Neural crest cell (in vitro differentiated cells): ENCODE measurements at places on chromosomes 13 and 19. TPM values are rescaled to one million over a fixed set of nuclear protein-coding genes. Genes with fewer than 3 reads are reported as not detected.

DNA sequence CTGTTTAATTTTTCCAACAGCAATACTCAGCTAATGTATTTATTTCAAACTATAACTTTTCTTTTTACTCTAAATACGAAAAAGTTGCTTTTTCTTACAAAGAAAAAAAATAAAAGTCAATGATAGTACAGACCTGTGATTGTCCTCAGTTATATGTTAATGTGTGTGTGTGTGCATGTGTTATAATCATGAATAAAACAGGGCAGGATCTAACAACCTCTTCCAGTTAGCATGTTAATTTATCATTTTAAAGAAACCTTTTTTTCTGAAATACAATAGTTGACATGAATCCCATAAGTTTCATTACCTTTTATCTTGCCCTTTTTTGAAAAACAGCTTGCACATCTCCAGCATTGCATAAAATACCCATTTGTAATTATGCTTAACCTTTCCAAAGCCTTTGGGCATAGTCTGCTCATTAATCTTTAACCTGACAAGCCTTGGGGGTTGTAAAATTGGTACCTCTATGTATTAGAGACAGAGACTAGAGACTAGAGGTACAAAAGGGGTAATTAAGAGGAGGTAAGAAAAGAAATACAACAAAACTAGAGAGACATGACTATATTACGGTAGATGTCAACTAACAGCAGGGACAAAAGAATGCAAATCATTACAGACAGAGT lies 828.1 kb downstream of the OLFM4 start:
- no peak overlapping the region for H3K4me3 ChIP-seq
- H3K27ac ChIP-seq = no peak overlapping the region
- no peak for DNase-seq
- no peaks in the 10 kb centered on the region for H3K27me3 ChIP-seq

GRCh38 chr13:33015791-33016323 lies 366 bp upstream of the KL start:
- H3K4me1 ChIP-seq = peaks cover 11% of the 10 kb centered on the region
- peak overlapping the region; percentile 85 for H3K4me3 ChIP-seq
- peaks cover 9% of the 10 kb centered on the region for H3K36me3 ChIP-seq

GRCh38 chr13:48828962-48829411 lies 146.7 kb upstream of the FNDC3A start:
- DNase-seq = no peak
- H3K4me1 ChIP-seq = no peaks in the 10 kb centered on the region
- H3K36me3 ChIP-seq = no peaks in the 10 kb centered on the region
- H3K27me3 ChIP-seq = no peaks in the 10 kb centered on the region
- H3K4me3 ChIP-seq = no peak overlapping the region
- no peak overlapping the region for H3K27ac ChIP-seq

- H3K27ac ChIP-seq = no peak overlapping the region
- no peak overlapping the region for H3K4me3 ChIP-seq
- H3K4me1 ChIP-seq = no peaks in the 10 kb centered on the region
Measured at GRCh38 chr13:92989301-92989700, 237.3 kb upstream of the GPC6 start.

GRCh38 chr13:41179593-41180250 lies 14.6 kb downstream of the KBTBD7 start:
- no peak for DNase-seq
- H3K36me3 ChIP-seq = peaks cover 4% of the 10 kb centered on the region
- H3K27me3 ChIP-seq = no peaks in the 10 kb centered on the region

GRCh38 chr19:41434450-41434849 lies 5.3 kb downstream of the DMAC2 start:
- H3K27ac ChIP-seq = no peak overlapping the region
- peaks cover 8% of the 10 kb centered on the region for H3K4me1 ChIP-seq
- peak overlapping the region; percentile 2 for H3K4me3 ChIP-seq
- no peak for DNase-seq
- no peaks in the 10 kb centered on the region for H3K27me3 ChIP-seq

DNA sequence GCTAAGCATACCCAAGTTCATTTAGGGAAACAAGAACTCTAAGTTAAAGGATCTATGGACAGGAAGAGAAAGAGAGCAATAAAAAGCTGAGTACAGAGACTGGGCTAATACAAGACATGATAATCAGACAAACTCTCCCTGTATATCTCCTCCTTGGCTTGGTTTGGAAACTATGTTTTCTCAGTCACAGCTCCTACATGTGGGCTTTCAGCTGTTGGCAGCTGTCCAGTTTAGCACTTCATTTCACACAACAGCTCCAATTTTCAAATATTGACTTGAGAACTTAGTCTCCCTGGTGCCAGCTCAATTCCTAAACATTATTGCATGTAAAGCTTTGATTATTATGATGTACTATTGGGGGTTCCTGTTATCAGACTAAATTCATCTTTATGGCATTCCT lies 222.8 kb upstream of the OBI1 start:
- H3K4me3 ChIP-seq = no peak overlapping the region
- DNase-seq = no peak
- no peaks in the 10 kb centered on the region for H3K4me1 ChIP-seq
- no peaks in the 10 kb centered on the region for H3K27me3 ChIP-seq
- H3K27ac ChIP-seq = no peak overlapping the region
- no peaks in the 10 kb centered on the region for H3K36me3 ChIP-seq

DNA sequence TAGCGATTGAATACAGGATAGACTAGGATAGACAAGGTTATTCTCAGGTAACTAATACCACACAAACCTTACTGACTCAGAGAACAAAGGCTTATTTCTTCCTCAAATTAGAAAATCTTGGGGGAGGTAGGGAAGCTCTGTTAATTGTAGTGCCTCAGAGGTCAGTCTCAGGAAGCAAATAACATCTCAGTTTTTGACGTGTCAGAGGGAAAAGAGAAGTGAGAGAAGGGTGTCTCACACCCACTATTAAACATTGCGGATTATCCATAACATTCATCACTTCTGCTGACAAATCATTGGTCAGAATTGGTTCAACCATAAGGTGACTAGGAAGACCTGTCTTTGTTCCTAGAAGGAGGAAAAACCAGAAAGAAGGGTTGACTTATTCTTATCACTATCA lies 579.4 kb upstream of the MIR17HG start:
- DNase-seq = no peak
- H3K27me3 ChIP-seq = no peaks in the 10 kb centered on the region
- no peaks in the 10 kb centered on the region for H3K36me3 ChIP-seq
- H3K4me1 ChIP-seq = no peaks in the 10 kb centered on the region
- H3K27ac ChIP-seq = no peak overlapping the region
- no peak overlapping the region for H3K4me3 ChIP-seq

- no peak within 1 kb of the TSS for H3K27ac ChIP-seq
- H3K27me3 ChIP-seq = no peaks in the 10 kb centered on the region
- no peak for DNase-seq
- H3K36me3 ChIP-seq = no peaks in the 10 kb centered on the region
- no peak within 1 kb of the TSS for H3K4me3 ChIP-seq
Measured at GRCh38 chr19:41708481-41708880, at the start of gene CEACAM5. Gene CEACAM5 (plus strand): TSS chr19:41708626. CDS start chr19:41708732, 106 bp downstream.

DNA sequence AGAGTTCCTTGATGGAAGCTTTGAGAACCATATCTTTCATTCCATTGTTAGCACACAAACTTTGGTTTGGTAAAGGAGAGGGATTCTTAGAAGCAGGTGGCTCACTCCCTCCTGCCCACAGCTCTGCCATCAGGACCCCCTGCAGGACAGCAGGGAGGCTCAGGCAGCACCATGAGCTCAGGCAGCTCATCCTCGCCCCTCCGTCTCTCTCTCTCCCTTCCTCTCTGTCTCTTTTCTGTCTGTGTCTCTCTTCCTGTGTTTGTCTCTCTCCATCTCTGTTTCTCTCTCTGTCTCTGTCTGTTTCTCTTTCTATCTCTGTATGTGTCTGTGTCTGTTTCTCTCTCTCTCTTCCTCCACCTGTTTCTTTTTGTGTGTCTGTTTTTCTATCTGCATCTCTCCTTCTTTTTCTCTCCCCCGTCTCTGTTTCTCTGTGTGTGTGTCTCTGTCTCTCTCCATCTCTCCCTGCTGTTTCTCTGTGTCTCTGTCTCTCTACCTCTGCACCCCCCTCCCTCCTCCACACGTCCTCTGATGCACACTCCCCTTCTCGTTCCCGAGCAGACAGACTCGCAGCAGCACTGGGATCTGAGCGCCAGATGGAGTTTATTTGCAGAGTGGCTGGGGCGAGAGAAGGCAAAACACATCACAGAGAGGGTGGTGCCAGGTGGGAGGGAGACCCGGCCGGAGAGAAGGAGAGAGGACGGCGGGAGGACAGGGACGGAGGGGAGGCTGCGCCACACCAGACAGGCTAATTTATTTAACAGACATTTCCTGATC lies 8.7 kb downstream of the SBK2 start:
- H3K27ac ChIP-seq = no peak overlapping the region
- H3K27me3 ChIP-seq = peaks cover 7% of the 10 kb centered on the region
- DNase-seq = no peak
- H3K4me1 ChIP-seq = no peaks in the 10 kb centered on the region
- no peaks in the 10 kb centered on the region for H3K36me3 ChIP-seq
- H3K4me3 ChIP-seq = no peak overlapping the region

- no peak for DNase-seq
- no peak overlapping the region for H3K27ac ChIP-seq
- H3K36me3 ChIP-seq = no peaks in the 10 kb centered on the region
- H3K4me1 ChIP-seq = no peaks in the 10 kb centered on the region
- no peaks in the 10 kb centered on the region for H3K27me3 ChIP-seq
- H3K4me3 ChIP-seq = no peak overlapping the region
Measured at GRCh38 chr19:33156334-33156733, 24.4 kb downstream of the WDR88 start.

DNA sequence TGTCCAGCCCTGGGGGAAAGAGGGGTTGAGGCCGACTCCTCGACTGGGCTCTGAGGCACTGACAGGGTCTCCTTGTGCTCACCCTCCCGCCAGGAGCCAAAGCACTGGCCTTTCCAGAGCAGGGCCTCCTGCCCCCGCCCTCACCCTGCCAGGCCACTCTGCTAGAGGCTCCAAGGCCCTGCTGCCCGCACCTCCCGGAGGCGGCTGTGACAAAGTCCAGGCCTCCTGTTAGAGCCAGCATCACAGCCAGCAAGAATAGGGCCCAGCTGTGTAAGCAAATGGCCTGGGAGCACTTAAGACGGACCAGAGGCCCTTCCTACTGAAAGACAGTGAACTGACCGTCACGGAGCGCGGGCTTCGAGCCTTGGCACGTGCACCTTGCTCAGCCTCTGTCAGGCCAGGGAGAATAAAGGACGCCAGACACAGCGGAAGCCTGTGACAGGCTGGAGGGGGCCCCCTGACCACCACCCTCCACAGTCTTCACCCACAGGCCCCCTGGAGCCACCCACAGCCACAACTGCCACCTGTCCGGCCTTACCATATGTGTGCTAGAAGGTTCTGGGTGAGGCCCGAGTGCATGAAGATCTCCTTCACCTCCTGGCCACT lies 50.9 kb downstream of the EPS15L1 start:
- no peak for DNase-seq
- H3K36me3 ChIP-seq = peaks cover 9% of the 10 kb centered on the region
- H3K27ac ChIP-seq = no peak overlapping the region
- H3K4me3 ChIP-seq = no peak overlapping the region
- no peaks in the 10 kb centered on the region for H3K27me3 ChIP-seq

DNA sequence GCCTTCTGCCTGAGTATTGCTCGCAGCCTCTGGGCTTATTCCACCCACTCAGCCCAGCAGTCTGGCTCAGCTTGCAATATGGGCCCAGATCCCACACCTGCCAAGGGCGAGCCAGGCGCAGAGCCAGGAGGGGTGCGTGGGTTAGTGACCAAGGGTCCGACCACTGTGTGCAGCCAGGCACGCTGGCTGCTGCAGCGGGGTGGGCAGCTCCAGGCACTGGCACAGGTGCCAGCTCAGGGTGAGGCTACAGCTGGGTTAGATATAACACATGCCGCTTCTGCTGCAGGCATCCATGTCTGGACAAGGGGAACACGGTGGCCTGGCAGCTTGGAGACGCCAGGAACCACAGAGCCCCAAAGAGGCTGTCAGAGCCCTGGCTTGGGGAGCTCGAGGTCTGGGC lies 12.6 kb upstream of the URAD start:
- no peaks in the 10 kb centered on the region for H3K4me1 ChIP-seq
- DNase-seq = no peak
- H3K4me3 ChIP-seq = no peak overlapping the region
- H3K36me3 ChIP-seq = no peaks in the 10 kb centered on the region
- H3K27ac ChIP-seq = no peak overlapping the region

GRCh38 chr13:27425158-27425917 lies 919 bp downstream of the GTF3A start:
- peaks cover 24% of the 10 kb centered on the region for H3K4me1 ChIP-seq
- DNase-seq = no peak
- peak overlapping the region; percentile 81 for H3K27ac ChIP-seq
- H3K4me3 ChIP-seq = peak overlapping the region; percentile 85
- H3K27me3 ChIP-seq = peaks cover 3% of the 10 kb centered on the region

GRCh38 chr19:52670046-52670445 lies 31.9 kb upstream of the ZNF83 start:
- H3K4me3 ChIP-seq = no peak overlapping the region
- no peak for DNase-seq
- peaks cover 22% of the 10 kb centered on the region for H3K36me3 ChIP-seq
- no peaks in the 10 kb centered on the region for H3K27me3 ChIP-seq

GRCh38 chr13:23867027-23867491 lies 22.1 kb downstream of the MIPEP start:
- H3K27me3 ChIP-seq = no peaks in the 10 kb centered on the region
- H3K27ac ChIP-seq = no peak overlapping the region
- H3K36me3 ChIP-seq = peaks cover 2% of the 10 kb centered on the region
- H3K4me3 ChIP-seq = no peak overlapping the region

- no peaks in the 10 kb centered on the region for H3K27me3 ChIP-seq
- H3K4me1 ChIP-seq = no peaks in the 10 kb centered on the region
- no peak overlapping the region for H3K4me3 ChIP-seq
- no peak for DNase-seq
Measured at GRCh38 chr13:75675421-75675820, 39.3 kb downstream of the LMO7 start.

DNA sequence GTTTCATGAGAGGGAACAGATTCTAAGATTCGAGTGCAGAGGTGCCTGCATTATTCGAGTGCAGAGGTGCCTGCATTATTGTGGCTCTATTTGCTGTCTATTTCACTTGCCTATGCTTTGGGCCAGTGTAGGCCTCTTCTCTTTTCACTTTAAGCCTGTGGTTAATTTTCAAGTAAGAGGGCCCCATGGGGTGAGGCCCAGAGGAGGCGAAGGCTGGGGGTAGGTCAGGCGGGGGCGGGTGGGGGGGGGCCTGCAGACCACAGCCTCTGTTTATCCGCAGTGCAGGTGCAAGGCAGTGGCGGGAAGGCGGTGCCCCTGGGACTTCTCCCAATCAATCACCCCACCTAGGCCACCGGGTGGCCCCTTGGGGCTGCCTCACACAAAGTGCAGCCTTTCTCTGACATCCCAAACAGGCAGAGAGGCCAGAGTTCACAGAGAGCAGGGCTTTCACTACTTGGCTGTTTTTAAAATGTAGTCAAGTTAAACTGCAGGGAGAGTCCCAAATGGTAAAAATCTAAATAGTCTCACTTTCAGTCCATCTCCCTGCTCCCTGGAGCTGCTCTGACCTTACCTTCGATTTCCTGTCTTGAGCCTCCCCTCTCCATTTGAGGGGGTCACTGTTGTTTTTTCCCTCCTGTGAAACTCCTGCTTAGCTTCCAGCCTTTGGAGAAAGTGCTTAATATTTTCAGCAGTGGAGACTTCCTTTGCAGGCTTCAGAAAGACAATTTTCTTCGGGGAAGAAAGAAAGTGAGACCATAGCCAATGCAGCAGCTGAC lies 249.0 kb downstream of the DLEU7 start:
- peak overlapping the region; percentile 83 for H3K27ac ChIP-seq
- DNase-seq = peak; percentile 18
- no peaks in the 10 kb centered on the region for H3K27me3 ChIP-seq
- H3K4me3 ChIP-seq = peak overlapping the region; percentile 23
- no peaks in the 10 kb centered on the region for H3K36me3 ChIP-seq

The TMED1 gene
- total RNA-seq = 27.9 and 30.9 TPM in 2 replicates

The OR10H2 gene
- not detected in 2 replicates for total RNA-seq

The POP4 gene
- 63.9 and 66.8 TPM in 2 replicates for total RNA-seq

The KCNK6 gene
- not detected in 2 replicates for total RNA-seq

The KLK7 gene
- not detected in 2 replicates for total RNA-seq

The LCP1 gene
- total RNA-seq = 7.6 and 8.5 TPM in 2 replicates

The JAK3 gene
- 1.3 and 1.6 TPM in 2 replicates for total RNA-seq

The ZNF562 gene
- 23.3 and 25.8 TPM in 2 replicates for total RNA-seq

The CPAMD8 gene
- total RNA-seq = 14.5 and 17.0 TPM in 2 replicates
